Stimulated activated CD8-positive, alpha-beta memory T cell treated with anti-CD3 and anti-CD28 coated beads, Interleukin-15, amount 100 ng/mL, for 4 hours (primary cell): ENCODE measurements at places on chromosomes 7 and 10.

DNA sequence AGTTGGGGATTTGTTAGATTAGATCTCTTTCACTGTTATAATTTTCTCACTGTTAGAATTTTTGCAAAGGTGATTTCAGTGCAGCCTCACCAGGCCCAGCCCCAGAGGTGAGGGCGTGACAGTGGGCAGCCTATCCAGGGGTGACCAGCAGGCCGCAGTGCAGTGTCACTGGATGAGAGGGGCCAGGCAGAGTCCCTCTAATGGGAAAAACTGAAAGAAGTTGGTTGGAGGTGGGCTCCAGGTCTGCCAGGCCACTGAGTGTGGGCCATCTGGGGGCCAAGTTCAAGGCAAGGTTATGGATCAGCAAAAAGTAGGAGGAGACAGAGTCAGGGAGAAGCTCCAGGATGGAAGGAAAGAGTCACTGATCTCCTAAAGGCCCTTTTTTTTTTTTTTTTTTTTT lies 90.5 kb upstream of the SDK1 start:
- DNase-seq, result no peak

- DNase-seq, result no peak
These were observed 2.6 kb upstream of the MUC12 start for GRCh38 chr7:100966542-100967291.

DNA sequence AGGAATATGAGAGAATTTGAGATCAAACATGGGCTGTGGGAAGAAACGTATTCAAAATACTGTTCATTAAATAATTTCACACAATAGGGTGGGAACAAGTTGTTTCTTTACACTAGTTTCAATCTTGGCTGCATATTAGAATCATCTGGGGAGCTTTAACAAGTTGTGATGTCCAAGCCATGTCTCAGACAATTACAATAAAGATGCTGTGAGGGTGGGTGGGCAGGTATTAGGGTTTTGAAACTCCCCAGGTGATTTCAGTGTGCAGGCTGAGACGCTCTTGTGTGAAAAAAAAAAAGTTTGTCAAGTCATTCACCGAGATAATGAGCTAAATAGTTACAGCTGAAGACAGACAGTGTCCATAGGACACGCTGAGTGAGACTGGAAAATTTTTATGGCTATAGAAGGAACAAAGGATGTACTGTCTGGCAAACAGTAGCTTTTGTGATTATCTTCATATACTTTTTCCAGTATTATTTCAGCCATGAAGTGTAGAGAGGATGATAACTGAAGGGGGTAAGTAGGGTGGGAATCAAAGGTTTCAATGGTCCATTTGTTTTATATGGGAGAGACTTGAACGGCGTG lies 12.6 kb upstream of the LAMB4 start:
- no peak for DNase-seq

- DNase-seq, result no peak
These were observed 23.3 kb downstream of the ADAP1 start for GRCh38 chr7:930975-931758.

GRCh38 chr10:61078542-61079275 lies 134.7 kb upstream of the RHOBTB1 start:
- DNase-seq, result no peak

DNA sequence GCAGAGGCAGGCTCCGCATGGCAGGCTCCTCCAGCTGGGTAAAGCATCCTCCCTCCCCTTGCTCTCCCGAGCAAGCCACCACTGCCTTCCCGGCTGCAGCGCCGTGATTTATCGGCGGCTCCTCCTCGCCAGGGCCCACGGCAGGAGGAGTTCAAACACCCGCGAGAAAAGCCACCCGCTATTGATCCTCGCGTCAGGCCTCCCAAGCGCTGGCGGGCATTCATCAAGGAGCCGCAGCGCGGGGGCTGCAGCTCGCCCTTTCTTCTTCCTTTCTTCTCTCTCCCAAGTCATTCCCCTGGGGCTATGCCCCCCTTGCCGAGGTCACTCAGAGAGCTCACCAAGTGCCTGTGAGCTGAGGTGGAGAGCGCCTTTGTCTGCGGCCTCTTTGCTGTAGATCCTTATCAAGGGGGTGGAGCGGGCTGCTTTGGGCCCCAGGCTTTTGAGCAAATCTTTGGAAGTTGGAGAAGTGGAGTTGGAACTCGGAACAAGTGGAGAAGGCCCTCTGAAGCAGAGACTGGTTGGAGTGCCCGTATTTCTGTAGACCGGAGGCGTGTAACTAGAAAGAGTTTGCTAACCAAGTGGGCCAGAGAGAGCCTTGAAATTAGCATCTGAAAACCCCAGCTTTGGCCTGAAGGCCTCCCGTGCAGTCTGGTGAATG lies 107.2 kb upstream of the PPIF start:
- DNase-seq, result no peak

GRCh38 chr7:144391014-144391413 lies 12.5 kb downstream of the NOBOX start:
- no peak for DNase-seq

DNA sequence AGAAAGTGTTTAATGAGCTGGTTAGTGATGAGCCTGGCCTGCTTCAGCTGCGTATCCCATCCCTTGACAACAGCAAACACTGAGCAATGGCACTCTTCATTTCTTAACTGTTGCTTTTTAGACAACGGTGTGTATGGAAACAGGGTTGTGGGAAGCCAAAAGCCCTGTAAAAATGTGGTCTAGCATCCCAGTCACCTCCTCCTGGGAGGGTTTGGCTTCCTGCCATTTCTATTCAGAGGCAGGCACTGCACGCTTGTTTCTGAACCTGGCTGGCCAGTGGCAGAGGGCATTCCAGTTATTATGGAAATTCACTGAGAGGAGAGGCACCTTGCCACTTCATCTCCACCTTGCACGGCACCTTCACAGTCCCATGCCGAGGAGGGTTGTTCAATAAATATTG lies 123.0 kb upstream of the ADARB2 start:
- DNase-seq, result no peak

- DNase-seq, result no peak
These were observed 2.9 kb downstream of the IPMK start for GRCh38 chr10:58264780-58265179.

DNA sequence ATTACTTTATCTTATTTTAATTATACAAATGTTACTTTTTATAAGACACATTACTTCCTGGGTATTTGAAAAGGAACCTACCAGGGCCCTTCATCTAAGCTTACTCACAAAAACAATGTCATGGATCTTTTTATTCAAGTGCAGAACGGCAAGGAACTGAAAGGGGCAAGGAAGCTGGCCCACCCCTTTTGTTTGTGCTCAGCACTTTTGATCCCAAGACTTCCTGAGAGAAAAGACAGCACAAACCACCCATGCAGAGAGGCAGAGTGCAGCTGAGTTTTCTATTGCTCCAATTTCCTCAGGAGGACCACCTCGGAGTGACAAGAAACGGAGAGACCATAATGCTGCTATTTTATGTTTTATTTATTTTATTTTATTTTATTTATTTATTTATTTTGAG lies 232.0 kb upstream of the NRP1 start:
- DNase-seq, result no peak

DNA sequence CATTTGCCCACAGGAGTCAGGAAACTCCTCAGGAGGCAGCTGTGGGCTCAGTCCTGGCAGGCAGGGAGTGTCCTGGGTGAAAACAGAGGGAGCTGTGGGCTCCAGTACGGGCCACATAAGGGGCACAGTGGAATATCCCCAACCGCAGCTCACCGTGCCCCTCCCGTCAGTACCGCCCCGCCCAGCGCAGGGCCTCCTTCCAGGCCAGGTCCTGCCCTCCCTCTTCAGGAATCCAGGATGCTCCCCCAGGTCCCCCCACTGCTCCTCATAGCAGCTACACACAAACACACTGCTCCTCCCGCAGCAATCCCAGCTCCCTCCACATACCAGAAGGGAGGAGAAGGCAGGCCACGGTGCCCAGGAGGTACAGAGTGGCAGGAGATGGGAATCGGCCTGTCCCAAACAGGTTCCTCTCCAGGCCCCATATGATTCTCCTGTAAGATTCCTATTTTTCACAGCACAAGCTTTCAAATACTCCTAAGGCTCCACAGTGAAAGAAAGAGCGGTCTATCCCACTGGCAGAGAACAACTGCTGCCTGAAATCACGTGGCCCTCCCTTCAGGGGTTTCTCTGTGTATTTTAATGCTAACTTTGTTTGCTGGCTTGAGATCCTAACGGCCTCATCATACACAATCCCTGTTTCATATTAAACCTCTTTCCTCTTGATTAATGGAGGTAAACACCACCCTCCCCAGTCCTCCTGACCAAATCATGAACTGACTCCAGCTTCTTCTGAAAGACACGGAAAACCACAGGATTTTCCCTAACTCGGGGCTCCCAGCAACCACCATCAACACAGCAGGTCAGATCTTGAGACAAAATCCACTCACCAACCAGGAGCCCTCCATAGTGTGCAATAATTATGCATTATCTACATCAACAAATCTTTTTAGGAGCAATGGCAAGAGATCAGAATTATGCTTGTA lies 178.7 kb downstream of the TNS3 start:
- no peak for DNase-seq

DNA sequence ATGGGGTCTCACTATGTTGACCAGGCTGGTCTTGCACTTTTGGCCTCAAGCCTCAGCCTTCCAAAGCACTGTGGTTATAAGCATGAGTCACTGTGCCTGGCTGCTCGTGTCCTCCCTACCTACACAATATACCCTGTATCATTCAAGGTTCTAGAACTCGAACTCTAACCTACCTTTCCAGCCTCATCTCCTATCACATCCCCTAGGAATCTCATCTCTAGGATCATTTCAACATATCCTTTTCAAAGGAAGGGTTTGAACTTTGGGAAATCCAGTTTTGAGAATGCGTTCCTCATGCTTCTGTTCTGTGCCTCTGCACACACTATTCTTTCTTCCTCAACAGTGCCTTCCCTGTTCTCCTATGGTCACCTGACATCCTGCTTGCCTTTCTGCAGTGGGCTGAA lies 87.8 kb upstream of the RHEB start:
- no peak for DNase-seq

DNA sequence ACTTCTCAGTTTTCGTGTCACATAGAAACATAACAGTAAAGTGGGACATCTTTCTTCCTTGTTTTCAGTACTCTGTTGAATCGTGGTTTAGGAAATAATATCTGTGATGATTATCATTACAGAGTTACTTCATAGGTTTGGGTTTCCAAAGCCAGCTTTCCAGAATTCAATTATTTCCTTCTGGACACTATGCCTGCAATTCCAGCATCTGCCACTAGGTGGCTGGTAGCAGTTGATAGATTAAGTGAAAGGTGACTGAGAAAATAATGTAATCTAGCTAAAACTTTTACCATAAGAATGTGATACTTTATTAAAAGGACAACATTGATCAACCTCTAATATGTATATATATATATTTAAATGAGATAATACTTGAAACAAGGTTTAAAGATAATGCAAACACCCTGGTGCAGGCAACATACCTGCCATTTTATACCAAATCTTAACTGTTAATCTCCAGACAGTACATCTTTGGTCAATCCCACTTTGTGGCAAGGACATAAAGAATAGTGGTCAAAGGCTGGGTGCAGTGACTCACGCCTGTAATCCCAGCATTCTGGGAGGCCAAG lies 102.6 kb downstream of the SH3PXD2A start:
- no peak for DNase-seq

GRCh38 chr7:106611911-106612310 lies 49.0 kb downstream of the CCDC71L start:
- DNase-seq, result no peak

GRCh38 chr7:28483112-28483511 lies 70.8 kb downstream of the CREB5 start:
- no peak for DNase-seq

- no peak for DNase-seq
These were observed 120.6 kb upstream of the CHST15 start for GRCh38 chr10:124213899-124214510.

DNA sequence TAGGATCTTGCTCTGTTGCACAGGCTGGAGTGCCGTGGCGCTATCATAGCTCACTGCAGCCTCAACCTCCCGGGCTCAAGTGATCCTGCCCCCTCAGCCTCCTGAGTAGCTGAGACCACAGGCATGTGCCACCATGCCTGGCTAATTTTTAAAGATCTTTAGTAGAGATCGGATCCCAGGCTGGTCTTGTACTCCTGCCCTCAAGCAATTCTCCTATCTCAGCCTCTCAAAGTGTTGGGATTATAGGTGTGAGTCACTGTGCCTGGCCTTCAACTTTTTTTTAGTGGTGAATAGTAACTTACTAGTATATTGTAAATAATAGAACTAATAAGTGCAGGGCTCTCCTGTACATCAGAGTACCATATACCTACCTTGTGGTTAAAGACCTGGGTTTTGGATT lies 52.1 kb upstream of the LMTK2 start:
- no peak for DNase-seq

DNA sequence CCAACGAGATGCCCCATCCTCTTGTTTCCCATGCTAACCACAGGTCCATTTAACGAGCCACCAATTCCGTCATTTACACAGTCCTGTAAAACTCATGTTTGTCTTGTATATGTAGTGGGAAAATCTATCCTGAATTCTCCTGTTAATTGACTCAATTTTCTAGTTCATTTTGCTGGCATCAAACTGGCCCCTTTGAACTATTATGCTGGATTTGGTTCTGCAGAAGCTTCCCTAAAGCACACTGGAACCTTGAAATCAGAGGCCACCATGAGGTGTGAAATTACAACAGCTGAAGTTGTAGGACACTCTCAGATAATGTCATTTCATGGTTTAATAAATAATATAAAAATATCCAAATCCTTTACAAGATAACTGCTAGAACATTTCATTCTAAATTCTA lies 129.8 kb upstream of the AKR1E2 start:
- no peak for DNase-seq

DNA sequence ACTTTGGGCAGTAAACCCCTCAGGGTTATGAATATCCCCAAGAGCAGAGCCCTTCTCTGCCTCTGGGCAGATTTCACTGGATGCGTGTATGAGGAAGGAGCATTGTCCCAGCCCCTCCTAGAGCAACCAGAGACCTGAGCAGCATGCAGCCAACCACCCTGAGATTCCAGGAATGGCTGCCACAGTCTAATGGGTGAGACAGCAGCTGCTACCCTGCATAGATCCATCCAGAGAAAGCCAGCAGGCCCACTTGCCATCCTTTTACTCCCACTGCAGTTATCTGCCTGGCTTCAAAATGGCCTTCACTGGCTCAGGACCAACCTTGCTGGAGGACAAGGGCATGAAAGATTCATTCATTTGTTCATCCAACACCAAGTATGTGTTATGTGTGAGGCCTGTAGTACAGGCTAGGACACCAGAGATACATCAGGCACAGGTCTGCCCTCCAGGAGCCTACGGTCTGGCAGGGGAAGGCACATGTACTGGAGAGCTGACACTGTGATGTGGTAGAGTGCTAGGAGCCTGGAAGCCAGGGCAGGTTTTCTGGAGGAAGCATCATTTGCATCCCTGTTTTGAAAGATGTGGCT lies 26.2 kb upstream of the C10orf105 start:
- DNase-seq, result no peak

- DNase-seq, result no peak
These were observed 218.0 kb downstream of the CREB5 start for GRCh38 chr7:28630350-28630749.

DNA sequence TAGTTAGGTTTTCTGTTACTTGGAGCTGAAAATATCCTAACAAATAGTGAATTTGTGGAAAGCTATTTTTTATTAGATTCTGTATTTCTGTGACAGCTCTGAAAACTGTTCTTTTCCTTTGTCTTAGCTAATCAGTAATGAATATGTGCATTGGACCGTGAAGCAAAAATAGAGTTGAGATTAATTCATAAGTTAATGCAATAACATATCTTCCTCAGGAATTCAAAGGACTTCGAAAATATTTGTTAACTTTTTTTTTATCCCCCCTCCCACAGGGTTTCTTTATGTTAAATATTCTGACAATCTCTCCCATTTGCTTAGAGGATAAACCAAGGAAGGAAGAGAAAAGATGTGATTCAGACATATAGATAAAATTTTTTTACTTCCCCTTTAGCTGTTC lies 101.4 kb downstream of the PODXL start:
- no peak for DNase-seq
